ENCODE measurements at places on chromosomes 4 and X. TPM values are rescaled to one million over a fixed set of nuclear protein-coding genes. Genes with fewer than 3 reads are reported as not detected.
A peak's percentile ranks its signal among the peaks of the same experiment; 100 is the strongest.

DNA sequence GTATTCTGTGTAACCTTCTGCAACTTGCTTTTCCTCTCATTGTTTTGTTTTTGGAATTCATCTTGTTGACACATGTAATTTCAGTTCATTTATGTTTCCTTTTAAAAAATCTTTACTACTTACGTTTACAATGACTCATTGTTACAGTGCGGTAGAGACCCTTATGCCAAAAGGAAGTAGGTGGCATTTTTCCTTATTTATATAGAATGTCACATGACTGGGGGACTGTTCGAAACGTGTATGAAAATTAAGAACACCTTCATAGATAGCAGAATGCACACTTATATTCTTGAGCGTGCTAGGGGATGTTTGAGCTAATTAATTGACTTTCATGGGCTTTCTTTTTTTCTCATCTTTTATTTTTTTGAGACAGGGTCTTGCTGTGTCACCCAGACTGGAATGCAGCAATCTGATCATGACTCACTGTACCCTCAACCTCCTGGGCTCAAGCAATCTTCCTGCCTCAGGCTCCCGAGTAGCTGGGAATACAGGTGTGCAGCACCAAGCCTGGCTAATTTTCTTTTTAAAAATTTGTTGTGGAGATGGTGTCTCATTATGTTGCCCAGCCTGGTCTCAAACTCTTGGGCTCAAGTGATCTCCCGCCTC lies 7.3 kb downstream of the REPS2 start:
- H3K27me3 ChIP-seq, result no peaks in the 10 kb centered on the region
- H3K4me3 ChIP-seq, result no peak overlapping the region
- H3K4me1 ChIP-seq, result no peaks in the 10 kb centered on the region
- no peak overlapping the region for H3K27ac ChIP-seq
- no peaks in the 10 kb centered on the region for H3K36me3 ChIP-seq
- DNase-seq, result no peak

- H3K4me3 ChIP-seq, result peak overlapping the region; percentile 53
- peaks cover 43% of the 10 kb centered on the region for H3K27me3 ChIP-seq
- no peak for DNase-seq
- H3K36me3 ChIP-seq, result peaks cover 6% of the 10 kb centered on the region
- H3K4me1 ChIP-seq, result peaks cover 43% of the 10 kb centered on the region
Measured at GRCh38 chr4:1171311-1172227, 814 bp downstream of the SPON2 start.

GRCh38 chr4:106208481-106209460 lies 107.2 kb downstream of the TBCK start:
- no peak overlapping the region for H3K4me3 ChIP-seq
- H3K27ac ChIP-seq, result no peak overlapping the region
- peaks cover 12% of the 10 kb centered on the region for H3K36me3 ChIP-seq
- H3K27me3 ChIP-seq, result no peaks in the 10 kb centered on the region
- peak; percentile 44 for DNase-seq
- no peaks in the 10 kb centered on the region for H3K4me1 ChIP-seq

GRCh38 chrX:153970357-153971123 lies 1.1 kb downstream of the HCFC1 start:
- no peak for DNase-seq
- peak overlapping the region; percentile 74 for H3K4me3 ChIP-seq

GRCh38 chr4:88803600-88804096 lies 106.0 kb upstream of the NAP1L5 start:
- DNase-seq, result no peak
- no peak overlapping the region for H3K4me3 ChIP-seq
- no peaks in the 10 kb centered on the region for H3K27me3 ChIP-seq

DNA sequence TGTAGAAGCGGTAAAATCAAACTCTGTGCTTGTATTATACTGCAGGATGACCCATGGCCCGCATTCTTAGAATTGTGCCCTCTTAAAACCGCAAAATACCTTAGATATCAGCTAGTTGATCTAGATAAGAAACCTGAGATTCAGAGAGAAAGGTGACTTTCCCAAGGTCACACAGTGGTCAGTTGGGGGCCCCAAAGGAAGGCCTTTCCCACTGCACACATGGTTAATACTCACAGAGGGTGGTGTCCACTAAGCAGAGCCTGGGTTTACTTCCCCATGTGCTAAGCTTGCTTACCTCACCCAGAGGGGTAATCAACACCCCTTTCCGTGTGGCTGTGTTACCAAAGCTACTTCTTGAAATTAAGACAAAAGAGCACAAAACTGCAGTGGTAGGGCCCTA lies 66.3 kb downstream of the RBM47 start:
- no peak for DNase-seq
- H3K36me3 ChIP-seq, result no peaks in the 10 kb centered on the region
- peaks cover 44% of the 10 kb centered on the region for H3K4me1 ChIP-seq

GRCh38 chrX:21610168-21610567 lies 48.0 kb downstream of the KLHL34 start:
- H3K27ac ChIP-seq, result no peak overlapping the region
- no peak for DNase-seq
- no peaks in the 10 kb centered on the region for H3K36me3 ChIP-seq
- H3K4me1 ChIP-seq, result no peaks in the 10 kb centered on the region
- H3K27me3 ChIP-seq, result no peaks in the 10 kb centered on the region

GRCh38 chr4:107977966-107978705 lies 11.6 kb upstream of the HADH start:
- H3K4me3 ChIP-seq, result no peak overlapping the region
- no peak for DNase-seq
- no peaks in the 10 kb centered on the region for H3K27me3 ChIP-seq

DNA sequence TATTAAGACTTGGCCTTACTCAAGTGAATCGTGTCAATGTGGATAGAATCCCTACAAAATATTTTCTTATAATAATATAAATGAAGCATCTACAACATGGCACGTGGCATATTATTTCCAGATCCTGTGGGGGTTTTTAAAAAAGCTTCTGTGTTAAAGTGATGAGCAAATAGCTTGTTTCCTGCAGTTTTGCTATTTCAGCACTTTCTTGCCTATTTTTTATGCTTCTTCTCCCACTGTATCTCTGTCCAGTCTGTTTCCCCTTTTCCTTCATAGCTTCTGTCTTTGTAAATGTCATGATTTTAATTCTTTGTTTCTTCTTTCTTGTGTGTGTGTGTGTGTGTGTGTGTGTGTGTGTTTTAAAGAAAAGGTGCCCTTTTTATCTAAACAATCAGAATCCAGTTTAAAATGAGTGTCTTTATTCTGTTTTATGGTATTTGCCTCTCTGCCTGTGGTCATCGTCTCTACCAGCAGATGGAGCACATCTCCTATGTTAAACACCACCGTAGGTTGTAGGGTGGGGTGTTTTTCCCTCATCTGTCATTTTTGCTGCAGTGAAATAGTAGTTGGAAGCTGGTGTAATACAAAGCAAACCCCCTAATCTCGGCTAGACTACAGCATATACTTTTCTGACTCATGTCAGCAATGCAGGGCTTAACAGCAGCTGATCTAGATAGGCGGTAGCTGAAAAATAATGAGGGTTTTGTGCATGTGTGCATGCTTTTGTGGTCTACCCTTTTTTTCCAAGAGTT lies 33.1 kb downstream of the FTHL17 start:
- H3K4me1 ChIP-seq, result no peaks in the 10 kb centered on the region
- no peak overlapping the region for H3K4me3 ChIP-seq
- H3K27me3 ChIP-seq, result no peaks in the 10 kb centered on the region
- no peak for DNase-seq
- no peak overlapping the region for H3K27ac ChIP-seq
- no peaks in the 10 kb centered on the region for H3K36me3 ChIP-seq

- DNase-seq, result no peak
- no peaks in the 10 kb centered on the region for H3K4me1 ChIP-seq
- no peaks in the 10 kb centered on the region for H3K27me3 ChIP-seq
- H3K27ac ChIP-seq, result no peak overlapping the region
- no peak overlapping the region for H3K4me3 ChIP-seq
- no peaks in the 10 kb centered on the region for H3K36me3 ChIP-seq
Measured at GRCh38 chr4:138861135-138861534, 154.4 kb upstream of the NOCT start.

DNA sequence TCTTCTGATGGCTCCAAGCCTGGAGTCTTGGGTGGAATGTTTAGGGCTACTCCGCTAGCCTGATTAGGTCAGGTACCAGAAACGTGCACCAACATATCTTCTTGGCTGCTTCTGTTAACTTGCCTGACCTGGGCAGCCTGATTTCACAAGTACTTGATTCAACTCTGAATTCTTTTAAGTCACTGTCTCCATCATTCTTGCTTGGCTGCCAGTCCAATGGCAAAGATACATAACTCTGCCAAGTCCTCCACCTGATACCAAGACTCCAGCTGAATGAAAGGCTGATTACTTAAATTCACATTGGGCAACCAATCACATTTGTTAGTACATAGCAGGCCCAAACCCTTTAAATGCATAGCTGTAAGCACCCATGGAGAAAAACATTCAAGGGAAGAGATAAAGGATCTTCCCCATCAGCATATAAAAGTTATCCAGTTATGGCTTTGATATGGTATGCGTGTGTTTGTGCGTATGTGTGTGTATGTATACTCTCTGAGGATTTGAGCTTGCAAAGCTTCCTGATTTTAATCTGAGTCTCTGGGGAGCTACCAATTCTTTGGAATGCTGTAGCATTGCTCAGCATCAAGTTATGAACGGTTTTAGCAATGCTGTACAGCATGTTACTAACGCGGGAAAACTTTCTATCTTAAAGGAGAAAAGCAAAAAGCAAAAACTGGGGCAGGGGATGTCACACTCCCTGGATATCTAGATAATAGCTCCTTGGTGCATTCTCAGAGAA lies 917.2 kb downstream of the DMD start:
- H3K27ac ChIP-seq, result no peak overlapping the region
- H3K27me3 ChIP-seq, result no peaks in the 10 kb centered on the region
- H3K4me3 ChIP-seq, result no peak overlapping the region

DNA sequence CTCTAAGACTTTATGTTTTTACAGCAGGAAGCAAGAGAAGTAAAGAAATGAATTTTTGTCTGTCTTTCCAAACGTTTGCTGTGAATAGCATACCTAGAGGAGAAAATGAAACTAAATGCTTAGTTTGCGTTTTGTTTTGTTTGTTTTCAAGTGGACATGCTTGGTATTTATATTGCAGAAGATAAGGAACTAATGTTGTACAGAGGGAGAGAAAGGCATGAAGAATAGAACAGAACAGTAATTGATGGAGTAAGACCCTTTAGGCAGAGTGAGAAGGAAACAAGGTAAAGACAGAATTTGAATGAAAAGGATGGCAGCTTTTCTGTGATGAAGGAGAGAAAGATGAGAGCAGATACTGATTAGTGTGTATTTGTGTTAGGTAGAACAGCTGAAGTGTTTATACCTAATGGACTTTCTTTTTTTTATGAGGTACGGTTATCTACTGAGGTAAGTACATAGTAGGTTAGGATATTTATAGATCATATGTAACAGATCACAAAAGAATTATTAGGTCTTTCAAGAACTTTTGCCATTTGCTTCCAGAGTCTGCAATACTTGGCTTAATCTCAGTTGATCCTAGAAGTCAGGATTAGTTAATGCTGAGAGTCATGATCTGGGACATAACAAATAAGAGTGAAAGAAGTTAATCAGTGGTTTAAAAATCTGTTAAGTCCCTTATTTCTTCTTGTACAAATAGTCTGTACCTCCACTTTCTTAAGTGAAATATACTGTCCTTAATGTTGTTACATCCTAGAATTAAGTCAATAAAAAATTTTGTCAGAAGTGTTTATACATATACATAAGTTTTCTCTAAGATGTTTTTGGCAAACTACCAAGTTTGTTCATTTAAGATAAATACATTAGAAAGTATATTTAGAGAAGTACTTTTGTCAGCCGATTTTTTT lies 36.8 kb downstream of the FABP2 start:
- peak overlapping the region; percentile 3 for H3K27ac ChIP-seq
- H3K27me3 ChIP-seq, result no peaks in the 10 kb centered on the region
- DNase-seq, result no peak
- H3K4me1 ChIP-seq, result peaks cover 23% of the 10 kb centered on the region
- H3K4me3 ChIP-seq, result no peak overlapping the region
- H3K36me3 ChIP-seq, result peaks cover 23% of the 10 kb centered on the region

DNA sequence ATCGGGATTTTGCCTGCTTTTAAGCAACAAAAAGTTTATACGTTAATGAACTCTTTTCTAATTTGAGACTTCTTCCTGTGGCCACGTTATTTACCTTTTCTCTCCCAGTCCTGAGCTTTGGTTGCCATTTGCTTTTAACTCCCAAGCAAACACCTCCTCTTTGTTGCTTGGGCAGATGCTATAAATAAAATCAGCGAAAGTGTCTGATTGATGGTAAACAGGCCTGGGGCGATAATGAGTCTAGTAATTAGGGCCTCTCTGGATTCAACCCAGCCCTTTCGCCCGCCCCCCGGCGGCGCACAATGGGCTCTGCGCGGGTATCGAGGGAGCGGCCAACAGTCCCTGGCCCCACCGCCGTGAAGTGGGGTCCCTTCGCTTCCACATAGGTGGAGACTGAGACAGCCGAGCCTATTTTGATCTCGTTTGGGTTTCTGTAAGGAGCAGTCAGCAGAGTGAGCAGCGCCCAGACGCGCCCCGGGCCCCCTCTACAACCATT lies 790 bp downstream of the CLGN start:
- H3K27ac ChIP-seq, result no peak overlapping the region
- peaks cover 15% of the 10 kb centered on the region for H3K4me1 ChIP-seq
- no peak for DNase-seq

- H3K27ac ChIP-seq, result no peak overlapping the region
- DNase-seq, result no peak
- no peaks in the 10 kb centered on the region for H3K27me3 ChIP-seq
- H3K4me3 ChIP-seq, result no peak overlapping the region
Measured at GRCh38 chrX:154441564-154441963, 2.4 kb upstream of the FAM50A start.

DNA sequence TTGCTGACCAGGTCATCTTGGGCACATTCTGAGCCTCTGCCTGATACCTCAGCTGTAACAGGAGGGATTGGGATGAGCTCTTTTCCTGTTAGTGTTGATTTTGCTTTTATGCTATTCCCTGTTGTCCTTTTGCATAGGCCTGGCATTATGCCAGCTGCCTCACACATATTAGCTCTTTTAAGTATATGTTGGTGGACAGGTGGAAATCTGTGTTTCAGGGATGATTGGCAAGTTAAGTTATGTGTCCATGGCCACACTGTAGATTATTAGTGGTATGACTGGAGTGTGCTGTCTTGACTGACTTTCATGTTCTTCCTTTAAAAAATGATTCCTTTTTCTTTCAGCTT lies 28.9 kb downstream of the NSD2 start:
- no peak overlapping the region for H3K4me3 ChIP-seq
- H3K27me3 ChIP-seq, result no peaks in the 10 kb centered on the region
- H3K4me1 ChIP-seq, result peaks cover 21% of the 10 kb centered on the region
- H3K36me3 ChIP-seq, result peaks cover 36% of the 10 kb centered on the region
- no peak overlapping the region for H3K27ac ChIP-seq

GRCh38 chr4:110020139-110020538 lies 107.5 kb downstream of the EGF start:
- H3K36me3 ChIP-seq, result no peaks in the 10 kb centered on the region
- no peak overlapping the region for H3K27ac ChIP-seq
- H3K27me3 ChIP-seq, result no peaks in the 10 kb centered on the region
- no peak overlapping the region for H3K4me3 ChIP-seq
- no peaks in the 10 kb centered on the region for H3K4me1 ChIP-seq

The ARSJ gene
- total RNA-seq, result 8.4 TPM

The CHIC2 gene
- 30.1 TPM for total RNA-seq

The CABS1 gene
- not detected for total RNA-seq
